ENCODE measurements at places on chromosomes 7 and 10.

GRCh38 chr10:132546567-132547420, 9.2 kb downstream of the INPP5A start:
- no peak for DNase-seq

- no peak for DNase-seq
Observed at GRCh38 chr10:112275512-112276245, 7.5 kb upstream of the TECTB start.

DNA sequence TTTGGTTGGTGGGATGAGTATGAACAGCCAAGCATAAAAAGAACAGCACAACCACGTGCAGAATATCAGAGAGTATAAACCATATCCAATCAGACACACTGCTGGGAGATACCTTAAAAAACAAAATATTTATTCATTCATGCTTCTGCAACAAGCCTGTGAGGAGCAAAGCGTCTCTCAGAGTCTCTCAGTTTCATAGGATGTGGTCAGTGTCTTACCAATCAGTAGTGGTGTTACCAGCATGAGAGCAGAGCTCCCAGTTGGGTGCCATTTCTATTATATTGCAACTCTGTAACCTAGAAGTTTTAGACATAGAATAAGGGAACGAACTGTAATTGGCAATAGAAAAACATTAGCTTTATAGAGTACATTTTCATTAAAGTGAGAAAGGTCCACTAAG, 445.9 kb upstream of the LRRN3 start:
- no peak for DNase-seq

GRCh38 chr7:44251269-44251668, 50.5 kb downstream of the YKT6 start:
- DNase-seq: no peak

GRCh38 chr7:121259826-121260225, 69.0 kb upstream of the WNT16 start:
- no peak for DNase-seq

- no peak for DNase-seq
Observed at GRCh38 chr7:157715071-157715937, 378.5 kb downstream of the DNAJB6 start.

DNA sequence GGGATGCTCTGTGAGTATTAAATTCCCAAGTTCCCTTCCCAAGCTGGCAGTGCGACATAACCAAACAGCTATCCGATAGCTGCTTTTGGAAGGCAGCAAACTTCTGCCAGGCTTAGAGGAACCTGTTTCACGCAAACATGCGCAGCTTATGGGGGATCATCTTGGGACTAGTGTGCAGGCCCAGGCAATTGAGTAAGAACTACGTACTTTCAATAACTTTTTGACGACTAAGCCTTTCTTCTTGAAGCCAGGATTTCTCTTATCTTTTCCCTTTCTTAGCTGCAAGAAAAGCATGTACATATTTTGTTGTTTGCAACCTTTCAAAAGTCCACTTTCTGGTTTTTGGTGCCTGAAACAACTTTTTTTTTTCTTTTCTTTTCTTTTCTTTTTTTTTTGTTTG, 28.7 kb upstream of the SEPHS1 start:
- DNase-seq: no peak

DNA sequence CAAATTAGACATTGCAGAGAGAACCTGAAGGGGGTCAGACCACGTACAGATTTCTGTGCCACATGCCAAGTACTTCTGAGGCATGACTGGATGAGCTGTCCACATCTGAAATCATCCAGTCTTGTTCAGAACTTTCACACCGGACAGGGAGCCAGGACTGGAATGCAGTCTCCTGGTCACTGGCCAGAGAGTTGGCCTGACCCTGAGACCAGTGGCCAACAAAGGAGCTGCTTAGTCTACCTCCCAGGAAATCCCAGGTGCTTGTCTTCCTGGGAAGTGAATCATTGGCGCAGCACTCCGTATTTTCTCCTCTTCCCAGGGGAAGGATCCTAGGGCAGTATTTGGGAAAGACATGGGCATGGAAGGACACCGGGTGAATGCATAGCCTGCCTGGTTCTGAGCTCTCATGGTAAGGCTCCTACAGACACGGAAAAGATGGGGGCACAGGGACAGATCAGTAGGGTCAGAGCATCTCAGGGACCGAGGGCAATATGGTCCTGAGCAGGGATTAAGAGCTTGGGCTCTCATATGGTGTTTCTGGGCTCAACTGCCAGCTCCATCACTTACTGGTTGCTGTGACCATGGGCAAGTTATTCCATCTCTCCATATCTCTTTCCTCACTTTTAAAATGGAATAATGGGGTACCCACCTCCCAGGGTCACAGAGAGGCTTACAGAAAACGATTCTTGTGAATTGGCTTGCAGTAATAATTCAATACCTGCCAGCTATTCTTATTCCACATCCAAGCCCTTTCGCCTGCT, 1.3 kb upstream of the SCD start:
- DNase-seq: peak; percentile 60

- no peak for DNase-seq
Observed at GRCh38 chr7:15802425-15802824, 115.9 kb upstream of the MEOX2 start.

GRCh38 chr7:106143711-106144337, 31.7 kb upstream of the SYPL1 start:
- no peak for DNase-seq

- peak; percentile 67 for DNase-seq
Observed at GRCh38 chr7:25389489-25390106, 161.3 kb upstream of the NPVF start.

- peak; percentile 71 for DNase-seq
Observed at GRCh38 chr7:150428671-150429451, 21.6 kb upstream of the GIMAP8 start.

DNA sequence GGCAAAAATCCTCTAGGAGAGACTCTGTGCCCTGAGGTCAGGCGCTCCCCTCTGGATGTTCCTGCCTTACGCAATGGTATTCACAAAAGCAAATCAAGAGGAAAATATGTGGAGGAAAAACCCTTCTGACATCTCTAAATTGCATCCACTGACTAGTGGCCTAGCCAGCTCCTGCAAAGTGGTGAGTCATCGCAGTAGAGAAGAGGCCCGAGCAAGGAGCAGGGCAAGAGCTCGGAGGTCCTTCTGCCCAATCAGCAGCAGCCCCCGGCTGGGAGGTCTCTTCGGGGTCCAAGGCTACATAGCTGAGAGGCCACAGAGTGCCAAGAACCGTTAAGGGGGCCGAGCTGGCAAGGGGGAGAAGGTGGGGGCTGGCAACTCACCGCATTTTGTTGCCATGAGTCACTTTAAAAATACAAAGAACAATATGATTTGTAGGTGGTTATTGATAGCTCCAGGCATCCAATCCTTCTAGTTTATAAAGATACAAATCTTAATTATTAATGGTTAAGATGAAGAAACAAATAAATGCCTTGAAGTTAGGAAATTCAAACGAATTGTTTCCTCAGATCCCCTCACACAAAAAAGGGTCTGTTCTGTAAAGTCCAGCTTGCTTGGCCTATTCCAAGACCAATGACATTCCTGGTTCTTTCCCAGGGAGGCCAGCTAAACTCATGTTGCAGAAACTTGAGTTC, 161.6 kb downstream of the PKD1L1 start:
- no peak for DNase-seq

- DNase-seq: no peak
Observed at GRCh38 chr10:86936661-86937501, 20.5 kb downstream of the MMRN2 start.

DNA sequence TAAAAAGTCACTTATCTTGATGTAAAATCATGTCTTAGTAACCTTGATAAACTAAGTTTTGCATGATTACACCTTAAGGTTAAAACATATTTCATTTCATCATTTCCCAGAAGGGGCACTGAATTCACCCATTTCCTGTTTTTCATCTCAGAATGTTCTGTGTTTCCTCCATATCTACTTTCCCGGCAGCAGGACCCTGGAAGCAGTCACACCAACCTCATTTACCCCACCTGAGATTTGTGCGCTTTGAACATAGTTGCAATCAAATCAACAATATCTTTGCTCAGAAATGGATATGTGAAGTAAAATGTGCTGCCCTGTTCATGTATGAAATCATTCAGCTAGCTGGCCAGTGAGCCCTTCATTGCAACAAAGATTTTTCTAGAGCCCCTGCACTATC, 46.8 kb downstream of the IKZF1 start:
- DNase-seq: no peak

DNA sequence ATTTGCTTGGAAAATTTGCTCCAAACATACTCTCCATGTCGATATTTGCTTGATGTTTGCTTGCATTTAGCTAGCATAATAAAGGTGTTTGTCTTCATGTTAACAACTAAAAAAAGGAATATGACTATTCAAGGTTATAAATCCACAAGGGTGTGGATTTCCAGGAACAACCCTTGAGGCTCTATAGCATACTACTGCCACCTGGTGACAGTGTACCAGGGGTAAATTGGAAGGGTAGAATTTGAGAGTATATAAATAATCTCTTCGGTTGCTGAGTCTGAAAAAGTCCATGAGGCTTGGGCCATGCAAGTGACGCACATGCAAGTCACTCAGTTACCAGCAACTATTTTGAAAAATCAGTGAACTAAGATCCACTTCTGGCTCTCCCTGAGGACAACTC, 68.4 kb downstream of the SLIT1 start:
- peak; percentile 44 for DNase-seq

DNA sequence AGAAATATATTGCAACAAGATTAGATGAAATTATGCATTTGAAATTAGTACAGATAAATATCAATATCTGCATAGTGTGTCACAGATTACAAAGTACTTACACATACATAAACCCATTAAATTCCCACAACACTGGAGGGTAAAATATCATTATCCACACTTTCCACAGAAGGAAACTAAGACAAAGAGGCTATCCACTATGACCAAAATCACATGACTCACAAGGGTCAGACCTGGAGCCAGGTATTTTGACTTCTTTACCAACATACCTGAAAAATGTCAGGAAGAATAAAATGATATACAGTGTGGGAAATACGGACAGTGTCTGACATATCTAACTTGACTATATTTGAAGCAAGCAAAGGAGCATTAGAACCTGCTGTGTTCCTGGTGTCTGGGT, 34.1 kb downstream of the HYCC1 start:
- DNase-seq: no peak

- DNase-seq: peak; percentile 56
Observed at GRCh38 chr10:122362621-122363020, 11.9 kb upstream of the PLEKHA1 start.

DNA sequence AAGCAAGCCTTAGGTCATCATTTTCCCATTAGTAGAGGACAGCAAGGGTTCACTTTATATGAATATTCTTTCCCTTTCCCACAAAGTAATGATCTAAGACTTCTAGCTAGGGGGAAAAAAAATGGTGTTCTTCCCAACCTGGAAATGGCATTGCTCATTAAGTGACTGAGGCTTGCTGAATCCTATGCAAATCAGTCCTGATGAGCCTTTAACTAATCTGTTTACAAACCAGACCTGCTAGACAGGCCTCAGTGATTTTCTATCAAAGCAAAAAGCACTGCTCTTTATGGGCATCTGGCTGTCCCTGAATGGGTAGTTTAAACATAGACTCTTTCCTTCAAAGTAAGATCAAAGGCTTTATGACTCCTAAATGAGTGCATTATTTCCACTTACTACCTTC, 146.3 kb downstream of the HIBADH start:
- DNase-seq: peak; percentile 8

DNA sequence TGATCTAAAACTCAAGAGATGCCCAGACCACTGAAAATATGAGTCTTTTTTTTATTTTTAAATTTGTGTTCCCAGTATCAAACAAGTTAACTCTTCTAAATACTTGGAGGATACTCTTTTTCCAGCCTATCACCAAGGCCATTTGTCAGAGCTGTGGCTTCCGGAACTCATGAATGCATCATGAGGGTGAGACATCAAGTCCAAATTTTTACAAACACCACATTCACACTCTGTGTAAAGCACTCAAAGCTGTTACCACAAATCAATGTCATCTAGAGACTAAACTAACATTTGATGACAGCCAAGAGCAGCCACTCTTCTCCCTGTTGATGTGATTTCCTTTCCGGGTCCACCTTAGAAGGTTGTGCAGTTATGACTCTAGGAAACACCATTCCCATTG, 43.8 kb upstream of the ARID5B start:
- no peak for DNase-seq

DNA sequence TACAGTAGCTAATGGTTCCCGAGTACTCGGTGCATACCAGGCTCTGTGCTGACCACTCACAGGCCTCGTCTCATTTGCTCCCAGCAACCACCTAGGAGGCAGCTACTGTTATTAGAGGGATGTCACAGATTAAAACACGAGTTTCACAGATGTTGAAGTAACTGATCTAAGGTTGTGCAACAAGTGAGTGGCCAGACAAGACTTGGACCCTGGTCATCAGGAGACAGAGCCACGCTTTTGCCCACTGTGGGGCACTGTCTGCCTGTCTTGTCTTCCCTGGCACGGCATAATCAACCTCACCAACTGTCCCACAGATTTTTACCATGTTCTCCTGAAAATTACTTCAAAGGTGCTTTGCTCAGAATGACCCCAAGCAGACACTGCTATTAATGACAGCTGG, 111.6 kb upstream of the HABP2 start:
- DNase-seq: no peak

DNA sequence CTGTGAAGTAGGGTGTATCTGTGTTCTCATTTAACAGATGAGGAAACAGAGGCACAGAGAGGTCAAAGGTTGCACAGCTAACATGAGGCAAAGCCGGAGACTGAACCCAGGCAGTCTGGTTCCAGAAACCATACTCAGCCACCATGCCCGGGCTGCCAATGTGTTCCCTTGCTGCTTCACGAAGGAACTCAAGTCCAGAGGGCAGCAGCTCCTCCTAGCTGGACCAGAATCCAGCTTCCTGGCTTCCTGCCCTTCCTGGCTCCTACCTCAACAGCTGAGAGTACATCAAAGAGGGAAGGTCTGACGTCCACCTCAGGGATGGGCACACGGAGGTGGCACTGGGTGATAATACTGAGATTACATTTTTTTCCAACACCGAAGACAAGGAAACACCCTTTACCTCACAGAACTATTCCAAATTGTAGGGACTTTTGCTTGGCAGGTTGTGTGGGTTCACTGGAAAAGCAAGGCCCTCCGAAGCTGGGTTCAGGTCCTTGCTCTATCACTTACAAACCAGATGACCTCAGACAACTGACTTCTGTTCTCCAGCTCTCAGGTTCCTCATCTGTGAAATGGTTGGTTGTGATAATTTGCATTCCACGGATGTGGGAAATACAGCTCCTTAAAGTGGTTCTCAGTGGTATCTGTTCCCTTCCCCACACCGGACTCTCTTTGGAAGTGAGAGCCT, 154.1 kb upstream of the ZMIZ1 start:
- DNase-seq: no peak

- no peak for DNase-seq
Observed at GRCh38 chr7:120402079-120402767, 129.2 kb downstream of the KCND2 start.

GRCh38 chr7:126079581-126079980, 1150.0 kb upstream of the POT1 start:
- DNase-seq: no peak

DNA sequence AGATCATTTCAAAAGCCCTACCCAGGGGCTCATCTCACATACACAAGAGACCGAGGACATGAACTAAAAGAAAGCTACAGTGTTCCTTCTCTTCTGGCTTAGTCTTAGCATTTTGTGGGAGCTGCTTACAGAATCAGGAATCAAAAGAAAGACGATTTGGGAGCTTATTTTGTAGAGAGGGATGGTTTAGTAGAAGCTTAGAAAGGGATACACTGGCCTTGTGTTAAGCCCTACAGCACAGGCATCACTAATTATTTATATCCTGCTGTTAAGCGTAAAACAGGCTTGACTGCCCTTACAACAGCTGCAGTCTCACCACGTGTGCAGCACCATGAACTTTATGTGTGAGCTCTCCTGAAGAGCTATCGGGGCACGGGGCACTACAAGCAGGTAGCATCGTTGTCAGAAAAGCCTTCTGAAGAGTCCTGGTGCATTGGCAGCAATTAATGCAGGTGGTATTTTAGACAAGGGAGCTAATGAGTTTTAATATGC, 798.3 kb downstream of the NXPH1 start:
- peak; percentile 74 for DNase-seq

GRCh38 chr7:128215739-128216138, 25.3 kb upstream of the LEP start:
- no peak for DNase-seq

Data from NCI-H510A treated with DMSO at 0.1 percent for 48 hours (cell line).